ENCODE measurements at places on chromosomes 1 and 21. TPM values are rescaled to one million over a fixed set of nuclear protein-coding genes. Genes with fewer than 3 reads are reported as not detected.

Gene GRIK3
- total RNA-seq, result 0.11 TPM

Gene TEX35
- total RNA-seq, result not detected

Gene CD53
- 25.9 TPM for total RNA-seq

GRCh38 chr1:12678820-12679219 lies 34.9 kb downstream of the AADACL4 start:
- H3K27ac ChIP-seq, result no peak overlapping the region
- no peaks in the 10 kb centered on the region for H3K4me1 ChIP-seq
- H3K36me3 ChIP-seq, result no peaks in the 10 kb centered on the region

DNA sequence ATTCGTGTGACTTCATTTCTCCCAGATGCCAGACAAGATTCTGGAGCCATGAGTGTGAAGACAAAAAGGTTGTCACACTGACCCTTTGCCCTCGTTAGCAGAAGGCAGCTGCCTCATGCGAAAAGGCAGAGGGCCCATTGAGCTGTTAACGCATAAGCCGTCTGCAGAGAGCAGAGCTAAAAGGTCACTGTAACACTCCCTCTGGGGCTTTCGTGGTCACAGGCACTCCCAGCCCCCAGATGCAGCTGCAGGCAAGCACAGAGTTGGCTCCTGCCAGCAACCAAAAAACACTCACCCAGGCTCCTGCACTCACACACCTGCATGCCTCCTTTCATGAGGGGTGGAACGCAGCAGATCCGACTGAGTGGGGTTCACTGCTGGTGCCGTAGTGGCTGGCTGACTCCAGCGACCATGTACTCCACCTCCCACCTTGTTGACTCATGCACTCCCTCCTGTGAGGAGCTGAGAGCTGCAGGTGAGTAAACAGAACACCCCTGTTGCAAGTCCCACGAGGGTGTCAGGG lies 287.5 kb downstream of the SMYD3 start:
- no peaks in the 10 kb centered on the region for H3K27me3 ChIP-seq
- no peak overlapping the region for H3K27ac ChIP-seq
- no peak for DNase-seq
- H3K4me1 ChIP-seq, result no peaks in the 10 kb centered on the region

DNA sequence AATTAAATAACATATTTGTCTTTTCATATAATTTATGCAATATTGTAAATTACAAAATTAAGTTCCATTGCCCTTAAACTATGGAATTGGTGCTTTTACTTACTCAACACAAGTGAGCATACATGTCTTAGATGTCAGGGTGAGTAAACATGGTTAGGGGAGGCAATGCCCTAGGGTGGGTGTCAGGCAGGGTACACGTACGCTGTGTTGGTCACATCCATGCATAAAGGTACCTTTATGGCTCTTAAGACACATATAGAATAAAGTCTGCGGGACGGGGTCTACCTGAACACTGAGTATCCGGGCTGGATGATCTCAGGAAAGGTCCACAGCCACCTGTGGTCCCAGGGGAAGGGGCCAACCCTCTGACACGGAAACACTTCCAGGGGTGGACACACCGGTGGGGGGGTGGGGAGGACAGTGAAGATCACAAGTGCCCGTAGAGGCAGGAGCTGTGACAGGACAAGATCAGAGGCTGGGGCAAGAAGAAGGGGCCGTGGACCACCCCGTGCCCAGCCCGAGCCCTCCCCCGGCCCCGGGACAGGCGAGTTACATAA lies 720 bp downstream of the LIN9 start:
- H3K36me3 ChIP-seq, result no peaks in the 10 kb centered on the region
- no peak for DNase-seq
- peak overlapping the region; percentile 74 for H3K4me3 ChIP-seq

DNA sequence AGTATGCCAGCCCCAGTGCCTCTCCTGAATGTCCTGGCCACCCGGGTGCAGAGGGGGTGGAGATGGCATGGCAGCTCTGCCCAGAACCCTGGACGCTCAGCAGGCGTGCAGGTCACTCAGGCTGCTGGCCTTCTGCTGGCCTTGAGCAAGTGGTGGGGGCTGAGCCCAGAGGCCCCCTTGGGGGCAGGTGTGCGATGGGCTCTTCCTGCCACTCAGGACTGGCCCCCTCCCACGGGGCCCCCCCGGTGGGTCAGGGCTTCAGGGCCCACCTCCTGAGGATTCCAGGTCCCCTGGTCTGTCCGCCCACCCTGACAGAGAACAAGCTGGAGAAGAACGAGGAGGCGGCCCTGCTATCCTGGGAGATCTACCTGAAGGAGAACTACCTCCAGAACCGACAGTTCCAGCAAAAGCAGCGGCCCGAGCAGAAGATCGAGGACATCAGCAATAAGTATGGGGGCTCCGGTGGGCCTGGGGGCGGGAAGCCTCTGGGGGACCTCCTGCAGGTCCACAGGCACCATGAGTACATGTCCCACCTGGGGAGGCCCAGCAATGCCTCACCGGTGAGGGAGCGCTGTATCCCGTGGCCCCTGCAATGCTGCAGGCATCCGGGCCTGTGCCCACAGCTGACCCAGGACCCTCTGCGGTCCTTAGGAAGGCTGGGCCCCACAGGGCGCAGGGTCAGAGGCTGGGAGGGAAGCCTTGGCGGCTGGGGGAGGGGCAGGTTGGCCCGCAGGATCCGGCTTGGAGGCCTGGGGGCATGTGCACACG lies 37.0 kb upstream of the LRRC3 start:
- no peak overlapping the region for H3K27ac ChIP-seq
- no peak overlapping the region for H3K4me3 ChIP-seq
- H3K4me1 ChIP-seq, result no peaks in the 10 kb centered on the region
